ENCODE measurements at places on chromosomes 1 and 21. TPM values are rescaled to one million over a fixed set of nuclear protein-coding genes. Genes with fewer than 3 reads are reported as not detected.

Gene LMX1A
- not detected for total RNA-seq

GRCh38 chr1:207003210-207003609, 29.3 kb downstream of the C1orf116 start:
- H3K4me3 ChIP-seq, result no peak overlapping the region
- no peaks in the 10 kb centered on the region for H3K36me3 ChIP-seq
- H3K27me3 ChIP-seq, result no peaks in the 10 kb centered on the region
- DNase-seq, result no peak
- H3K4me1 ChIP-seq, result peaks cover 4% of the 10 kb centered on the region

Gene PRAMEF26
- total RNA-seq, result not detected

- H3K4me3 ChIP-seq, result no peak overlapping the region
- DNase-seq, result no peak
- H3K27me3 ChIP-seq, result peaks cover 1% of the 10 kb centered on the region
- no peak overlapping the region for H3K27ac ChIP-seq
- H3K36me3 ChIP-seq, result no peaks in the 10 kb centered on the region
- H3K4me1 ChIP-seq, result no peaks in the 10 kb centered on the region
Measured at GRCh38 chr1:62593825-62594394, 3.4 kb upstream of the ANGPTL3 start.

- H3K4me3 ChIP-seq, result no peak overlapping the region
- peaks cover 11% of the 10 kb centered on the region for H3K4me1 ChIP-seq
- H3K36me3 ChIP-seq, result peaks cover 6% of the 10 kb centered on the region
- DNase-seq, result no peak
Measured at GRCh38 chr1:235264327-235264726, 63.7 kb downstream of the ARID4B start.

Gene TTC24
- not detected for total RNA-seq

Gene SPRR2E
- not detected for total RNA-seq

GRCh38 chr1:116553386-116554115, 17.3 kb downstream of the CD58 start:
- H3K27me3 ChIP-seq, result no peaks in the 10 kb centered on the region
- H3K4me1 ChIP-seq, result peaks cover 6% of the 10 kb centered on the region
- H3K36me3 ChIP-seq, result no peaks in the 10 kb centered on the region

Gene LAPTM5
- 80.5 TPM for total RNA-seq

DNA sequence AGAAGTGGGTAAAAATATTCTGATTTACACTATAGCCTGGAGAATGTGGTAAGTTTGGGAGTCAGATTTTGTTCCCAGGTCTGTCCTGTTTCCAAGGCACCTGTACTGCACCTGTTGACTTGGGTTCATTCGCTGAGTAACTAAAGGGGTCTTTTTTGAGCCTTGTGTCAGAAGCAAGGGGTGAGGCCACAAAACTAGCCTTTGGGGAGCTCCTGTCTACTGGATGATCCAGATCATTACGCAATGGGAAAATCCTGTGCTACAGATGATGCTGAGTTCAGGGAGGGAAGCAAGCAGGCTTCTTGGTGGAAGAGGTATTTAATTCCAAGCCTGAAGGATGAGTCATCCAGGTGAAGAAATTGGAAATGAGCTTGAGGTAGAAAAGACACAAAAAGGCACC, 424.0 kb downstream of the MATN1 start:
- no peak overlapping the region for H3K4me3 ChIP-seq
- DNase-seq, result no peak
- H3K36me3 ChIP-seq, result no peaks in the 10 kb centered on the region
- peaks cover 2% of the 10 kb centered on the region for H3K27me3 ChIP-seq
- H3K4me1 ChIP-seq, result no peaks in the 10 kb centered on the region

GRCh38 chr1:184792450-184792969, 37.9 kb upstream of the EDEM3 start:
- peaks cover 5% of the 10 kb centered on the region for H3K27me3 ChIP-seq
- H3K4me3 ChIP-seq, result no peak overlapping the region
- H3K27ac ChIP-seq, result no peak overlapping the region
- H3K4me1 ChIP-seq, result peaks cover 8% of the 10 kb centered on the region
- DNase-seq, result no peak

DNA sequence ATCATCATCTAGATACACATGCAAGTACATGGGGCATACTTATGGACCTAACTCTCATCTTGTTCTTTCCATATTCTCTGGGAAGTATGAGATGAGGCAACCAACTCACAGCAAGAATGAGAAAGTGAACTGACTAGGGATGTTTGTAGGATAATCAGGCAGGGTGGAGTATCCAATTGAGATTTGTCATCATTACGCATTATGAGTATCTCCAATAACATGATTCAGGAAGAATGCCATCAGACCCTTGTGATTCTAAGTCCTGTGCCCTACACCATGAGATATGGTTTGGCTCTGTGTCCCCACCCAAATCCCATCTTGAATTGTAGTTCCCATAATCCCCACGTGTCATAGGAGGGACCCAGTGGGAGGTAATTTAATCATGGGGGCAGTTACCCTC, 154.0 kb downstream of the SLC30A10 start:
- H3K36me3 ChIP-seq, result no peaks in the 10 kb centered on the region
- no peak overlapping the region for H3K4me3 ChIP-seq
- no peak overlapping the region for H3K27ac ChIP-seq
- peaks cover 9% of the 10 kb centered on the region for H3K4me1 ChIP-seq
- DNase-seq, result no peak

DNA sequence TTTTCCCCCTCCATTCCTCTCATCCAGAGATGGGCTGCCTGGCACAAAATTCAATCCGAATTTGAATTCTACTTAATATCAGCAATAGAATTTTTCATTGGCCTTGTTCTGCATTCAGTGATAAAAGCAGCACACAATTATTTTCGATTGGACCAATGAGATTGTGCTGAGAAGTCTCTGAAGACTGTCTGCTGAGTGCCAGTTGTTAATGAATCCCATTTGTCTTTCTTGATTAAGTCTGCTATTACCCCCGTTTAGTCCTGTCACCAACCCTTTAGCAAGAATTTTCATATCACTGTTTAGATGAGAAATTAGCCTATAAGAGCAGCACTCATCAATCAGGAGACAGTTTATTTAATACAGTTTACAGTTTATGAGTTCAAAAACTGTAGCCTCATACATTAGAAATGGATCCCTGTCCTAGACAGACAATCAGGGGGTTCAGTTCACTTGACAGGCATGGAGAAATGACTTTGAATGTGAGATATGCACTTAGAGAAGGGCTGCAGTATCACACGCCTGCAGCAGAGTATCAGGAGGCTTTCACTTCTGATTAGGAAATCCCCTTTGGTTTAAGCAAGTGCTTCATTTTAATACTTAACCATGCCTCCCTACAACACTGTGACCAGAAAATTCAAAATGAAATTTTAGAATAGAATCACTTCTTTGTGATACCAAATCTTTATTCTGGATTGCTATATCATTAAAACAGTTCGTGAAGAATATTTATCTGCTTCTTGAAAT, 304.7 kb upstream of the PTBP2 start:
- no peak overlapping the region for H3K27ac ChIP-seq
- no peak for DNase-seq
- peaks cover 1% of the 10 kb centered on the region for H3K27me3 ChIP-seq
- no peaks in the 10 kb centered on the region for H3K4me1 ChIP-seq

- peak overlapping the region; percentile 97 for H3K4me3 ChIP-seq
- H3K27me3 ChIP-seq, result peaks cover 13% of the 10 kb centered on the region
- H3K36me3 ChIP-seq, result peaks cover 16% of the 10 kb centered on the region
- H3K27ac ChIP-seq, result peak overlapping the region; percentile 90
- H3K4me1 ChIP-seq, result peaks cover 40% of the 10 kb centered on the region
Measured at GRCh38 chr1:32014199-32014947, 705 bp downstream of the KHDRBS1 start.

GRCh38 chr1:8693107-8693506, 124.3 kb downstream of the RERE start:
- peaks cover 27% of the 10 kb centered on the region for H3K4me1 ChIP-seq
- H3K27me3 ChIP-seq, result no peaks in the 10 kb centered on the region
- H3K36me3 ChIP-seq, result peaks cover 3% of the 10 kb centered on the region
- no peak overlapping the region for H3K4me3 ChIP-seq
- H3K27ac ChIP-seq, result peak overlapping the region; percentile 33
- DNase-seq, result no peak

Gene KCNH1
- total RNA-seq, result 0.10 TPM

GRCh38 chr1:155856975-155857930, at the start of gene GON4L:
Gene GON4L, minus strand, starts transcription at chr1:155857214. Its CDS starts 3,434 bp downstream, at chr1:155853780.
- H3K27ac ChIP-seq, result peak within 1 kb of the TSS; percentile 100
- peaks cover 14% of the 10 kb centered on the region for H3K27me3 ChIP-seq
- peak; percentile 84 for DNase-seq
- peak within 1 kb of the TSS; percentile 100 for H3K4me3 ChIP-seq
- H3K4me1 ChIP-seq, result peaks cover 23% of the 10 kb centered on the region

Gene MYOM3
- 0.59 TPM for total RNA-seq

DNA sequence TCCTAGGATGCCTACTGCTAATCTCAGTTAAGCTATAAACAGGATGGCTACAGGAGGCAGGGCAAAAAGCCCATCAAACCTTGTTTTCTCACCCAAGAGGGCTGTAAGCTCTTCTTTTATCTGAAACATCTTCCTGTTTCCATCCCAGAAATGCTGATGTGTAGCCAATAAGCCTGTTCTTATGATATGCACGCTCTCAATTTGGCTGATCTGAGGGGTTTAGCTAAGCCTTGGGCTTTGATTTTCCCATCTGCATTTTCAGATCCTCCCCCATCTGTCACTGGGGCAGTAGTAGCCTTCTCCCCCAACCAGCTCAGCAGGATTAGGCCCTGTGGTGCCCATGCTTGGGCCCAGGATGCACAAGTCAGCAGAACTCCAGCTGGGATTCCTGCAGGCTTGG, 105.0 kb downstream of the BRINP2 start:
- no peak for DNase-seq
- H3K27ac ChIP-seq, result no peak overlapping the region

GRCh38 chr21:44838039-44838895, 20.4 kb upstream of the SUMO3 start:
- peaks cover 3% of the 10 kb centered on the region for H3K27me3 ChIP-seq
- DNase-seq, result no peak
- H3K36me3 ChIP-seq, result no peaks in the 10 kb centered on the region
- H3K27ac ChIP-seq, result no peak overlapping the region
- H3K4me3 ChIP-seq, result no peak overlapping the region

- H3K36me3 ChIP-seq, result no peaks in the 10 kb centered on the region
- no peak overlapping the region for H3K27ac ChIP-seq
- H3K4me1 ChIP-seq, result peaks cover 4% of the 10 kb centered on the region
- H3K4me3 ChIP-seq, result no peak overlapping the region
- no peak for DNase-seq
- H3K27me3 ChIP-seq, result no peaks in the 10 kb centered on the region
Measured at GRCh38 chr1:76187436-76187835, 112.9 kb downstream of the ST6GALNAC3 start.

DNA sequence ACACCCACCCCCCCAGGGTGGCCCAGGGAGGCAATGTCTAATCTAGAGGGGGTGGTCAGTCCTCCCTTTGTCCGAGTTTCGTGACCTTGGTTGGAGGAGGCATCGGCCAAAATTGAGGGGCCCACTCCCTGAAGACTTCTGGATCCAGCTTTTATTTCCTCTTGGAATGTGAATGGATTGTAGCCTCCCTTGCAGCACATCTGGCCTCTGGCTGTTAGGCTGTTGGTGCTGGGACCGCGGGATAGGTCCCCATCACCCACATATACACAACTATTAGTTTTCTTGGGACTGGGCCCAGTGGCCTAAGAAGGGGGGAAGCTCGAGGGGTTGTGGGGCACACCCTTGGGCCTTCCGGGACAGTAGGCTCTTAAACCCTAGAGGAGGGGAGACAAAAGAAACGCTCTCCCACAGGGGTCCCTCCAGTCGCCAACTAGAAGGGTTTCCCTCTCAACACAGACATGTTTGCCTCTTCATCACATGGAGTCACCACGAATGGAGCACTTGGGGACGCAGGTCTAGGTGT, 2.5 kb downstream of the LHX4 start:
- peaks cover 40% of the 10 kb centered on the region for H3K27me3 ChIP-seq
- peak overlapping the region; percentile 81 for H3K4me3 ChIP-seq
- H3K36me3 ChIP-seq, result peaks cover 4% of the 10 kb centered on the region
- no peak for DNase-seq
- no peak overlapping the region for H3K27ac ChIP-seq

Gene PTGS2
- total RNA-seq, result 22.2 TPM

- no peak for DNase-seq
- peaks cover 35% of the 10 kb centered on the region for H3K36me3 ChIP-seq
- no peak overlapping the region for H3K27ac ChIP-seq
- no peak overlapping the region for H3K4me3 ChIP-seq
Measured at GRCh38 chr1:157025385-157025784, 20.2 kb downstream of the ARHGEF11 start.

GRCh38 chr1:7223334-7224080, 438.3 kb downstream of the CAMTA1 start:
- no peak for DNase-seq
- H3K27me3 ChIP-seq, result peaks cover 1% of the 10 kb centered on the region
- no peaks in the 10 kb centered on the region for H3K4me1 ChIP-seq

- H3K27ac ChIP-seq, result no peak overlapping the region
- H3K4me1 ChIP-seq, result peaks cover 49% of the 10 kb centered on the region
- DNase-seq, result no peak
- H3K27me3 ChIP-seq, result peaks cover 11% of the 10 kb centered on the region
- H3K36me3 ChIP-seq, result peaks cover 6% of the 10 kb centered on the region
Measured at GRCh38 chr1:154809436-154810413, 60.4 kb downstream of the KCNN3 start.

Gene ASAP3
- 36.4 TPM for total RNA-seq

Gene MYCBP
- total RNA-seq, result 34.6 TPM

DNA sequence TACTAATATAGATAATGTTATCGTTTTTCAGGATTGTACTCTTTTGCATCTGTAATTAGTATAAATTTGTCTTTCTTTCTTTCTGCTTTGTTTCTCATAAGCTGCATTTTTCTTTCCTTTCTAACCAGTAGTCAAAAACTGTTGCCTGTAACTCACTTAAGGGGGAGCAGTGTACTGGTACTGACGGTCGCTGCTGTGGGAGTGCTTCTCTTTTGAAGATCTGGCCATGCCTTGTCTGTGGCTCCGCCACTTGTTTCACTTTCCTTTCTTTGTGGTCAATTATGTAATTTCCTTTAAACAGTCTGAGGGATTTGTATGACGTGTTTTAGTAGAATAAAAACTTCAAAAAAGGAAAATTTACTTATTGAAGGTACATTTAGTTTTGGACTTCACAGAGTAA, 37.0 kb downstream of the MIA3 start:
- H3K36me3 ChIP-seq, result peaks cover 16% of the 10 kb centered on the region
- no peaks in the 10 kb centered on the region for H3K4me1 ChIP-seq
- DNase-seq, result no peak
- no peak overlapping the region for H3K4me3 ChIP-seq
- H3K27ac ChIP-seq, result no peak overlapping the region

DNA sequence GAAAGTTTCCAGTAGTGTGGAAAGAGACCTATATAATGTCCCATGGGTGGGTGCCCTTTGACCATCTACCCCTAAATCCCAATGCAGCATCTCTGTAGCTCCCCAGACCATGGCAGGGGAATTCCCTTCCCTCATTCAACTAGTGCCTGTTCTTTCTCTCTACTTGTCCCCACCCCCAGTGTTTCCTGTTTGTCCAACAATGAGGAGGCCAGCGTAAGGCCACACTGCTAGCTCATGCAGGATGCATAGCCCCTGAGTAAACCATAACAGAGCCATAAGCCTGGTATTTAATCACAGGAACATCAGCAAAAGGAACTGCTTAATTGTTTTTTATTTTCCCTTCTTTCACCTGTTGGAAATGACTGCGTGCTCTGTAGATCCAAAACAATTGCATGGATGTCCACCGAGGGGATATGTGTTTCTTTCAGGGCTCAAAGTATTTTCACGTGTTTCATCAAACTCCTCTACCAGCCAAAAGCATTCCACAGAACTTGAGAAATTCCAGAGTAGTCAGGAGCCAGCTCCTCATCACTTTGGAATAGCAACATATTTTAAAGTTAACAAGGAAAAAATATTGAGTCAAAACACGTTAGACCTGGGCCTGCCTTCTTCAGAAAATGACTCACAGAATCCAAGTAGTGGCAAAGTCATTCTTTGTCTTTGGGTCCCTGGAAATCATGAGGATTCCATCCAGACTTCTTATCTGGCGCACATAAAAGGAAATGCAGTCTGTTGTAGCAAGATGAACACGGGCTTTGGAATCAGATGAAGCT, 162.5 kb upstream of the SGIP1 start:
- peak; percentile 40 for DNase-seq
- peaks cover 7% of the 10 kb centered on the region for H3K27me3 ChIP-seq
- peaks cover 62% of the 10 kb centered on the region for H3K36me3 ChIP-seq
- peaks cover 42% of the 10 kb centered on the region for H3K4me1 ChIP-seq
- peak overlapping the region; percentile 94 for H3K27ac ChIP-seq
